ENCODE measurements at places on chromosomes 13 and 19. TPM values are rescaled to one million over a fixed set of nuclear protein-coding genes. Genes with fewer than 3 reads are reported as not detected.

Gene RFPL4A
- total RNA-seq: not detected

Gene LMTK3
- total RNA-seq: 4.5 TPM

Gene PSG7
- not detected for total RNA-seq

Gene TLE5
- 448 TPM for total RNA-seq

Gene KIR2DL3
- total RNA-seq: not detected

Gene PRR36
- total RNA-seq: not detected

Gene KCNK6
- 16.1 TPM for total RNA-seq

Gene EML2
- 21.7 TPM for total RNA-seq

Gene JSRP1
- not detected for total RNA-seq

Gene OSCAR
- total RNA-seq: 4.6 TPM

Gene MCEMP1
- total RNA-seq: not detected

Gene ZSCAN4
- total RNA-seq: not detected

Gene HNRNPUL1
- total RNA-seq: 142 TPM

Gene ZNF728
- 2.4 TPM for total RNA-seq

Gene MTMR6
- 28.9 TPM for total RNA-seq

Gene ZNF850
- 13.2 TPM for total RNA-seq

Gene ZNF527
- 20.9 TPM for total RNA-seq

Gene OVOL3
- total RNA-seq: not detected

Gene MYH14
- 2.6 TPM for total RNA-seq

Gene COQ8B
- total RNA-seq: 53.6 TPM

Gene S1PR4
- 1.2 TPM for total RNA-seq

Gene SH3GL1
- total RNA-seq: 47.3 TPM

Gene EEF1AKMT1
- total RNA-seq: 8.4 TPM

Gene RUBCNL
- total RNA-seq: 14.0 TPM

Gene ACP7
- total RNA-seq: not detected

Gene CHST8
- total RNA-seq: not detected

Gene UPF3A
- 25.3 TPM for total RNA-seq

Gene MIA
- total RNA-seq: not detected

Gene POU4F1
- total RNA-seq: not detected

Gene ZNF229
- total RNA-seq: 4.1 TPM

Gene ANGPTL8
- total RNA-seq: not detected

Gene FLT3
- total RNA-seq: 1.1 TPM
